ENCODE measurements at places on chromosomes 12 and 14.

- DNase-seq, result no peak
These were observed 30.8 kb upstream of the BCL2L14 start for GRCh38 chr12:12039897-12040296.

DNA sequence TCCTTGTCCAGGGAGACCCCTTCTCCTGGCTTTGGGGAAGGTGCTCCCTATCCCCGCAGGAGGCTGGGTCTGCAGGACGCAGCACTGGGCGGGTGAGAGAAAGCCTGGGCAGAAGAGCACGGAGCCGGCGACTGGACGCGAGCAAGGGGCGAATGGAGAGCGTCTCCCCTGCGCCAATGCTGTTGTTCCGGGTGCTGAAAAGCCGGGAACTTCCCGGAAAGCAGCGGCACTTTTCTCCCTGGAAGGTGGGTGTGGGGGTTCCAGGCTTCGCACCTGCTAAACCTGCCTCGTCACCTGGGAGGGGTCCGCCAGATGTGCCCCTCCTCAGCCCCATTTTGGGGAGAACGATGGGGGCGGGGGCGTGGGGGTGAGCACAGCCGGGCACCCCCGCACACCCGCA is 417.1 kb upstream of the TMTC1 start:
- no peak for DNase-seq

- DNase-seq, result no peak
These were observed 22.6 kb downstream of the PLXNC1 start for GRCh38 chr12:94170690-94171594.

- peak; percentile 85 for DNase-seq
These were observed 9.4 kb downstream of the LHX5 start for GRCh38 chr12:113462117-113462774.

- no peak for DNase-seq
These were observed 30.9 kb upstream of the WDR89 start for GRCh38 chr14:63672417-63673180.

DNA sequence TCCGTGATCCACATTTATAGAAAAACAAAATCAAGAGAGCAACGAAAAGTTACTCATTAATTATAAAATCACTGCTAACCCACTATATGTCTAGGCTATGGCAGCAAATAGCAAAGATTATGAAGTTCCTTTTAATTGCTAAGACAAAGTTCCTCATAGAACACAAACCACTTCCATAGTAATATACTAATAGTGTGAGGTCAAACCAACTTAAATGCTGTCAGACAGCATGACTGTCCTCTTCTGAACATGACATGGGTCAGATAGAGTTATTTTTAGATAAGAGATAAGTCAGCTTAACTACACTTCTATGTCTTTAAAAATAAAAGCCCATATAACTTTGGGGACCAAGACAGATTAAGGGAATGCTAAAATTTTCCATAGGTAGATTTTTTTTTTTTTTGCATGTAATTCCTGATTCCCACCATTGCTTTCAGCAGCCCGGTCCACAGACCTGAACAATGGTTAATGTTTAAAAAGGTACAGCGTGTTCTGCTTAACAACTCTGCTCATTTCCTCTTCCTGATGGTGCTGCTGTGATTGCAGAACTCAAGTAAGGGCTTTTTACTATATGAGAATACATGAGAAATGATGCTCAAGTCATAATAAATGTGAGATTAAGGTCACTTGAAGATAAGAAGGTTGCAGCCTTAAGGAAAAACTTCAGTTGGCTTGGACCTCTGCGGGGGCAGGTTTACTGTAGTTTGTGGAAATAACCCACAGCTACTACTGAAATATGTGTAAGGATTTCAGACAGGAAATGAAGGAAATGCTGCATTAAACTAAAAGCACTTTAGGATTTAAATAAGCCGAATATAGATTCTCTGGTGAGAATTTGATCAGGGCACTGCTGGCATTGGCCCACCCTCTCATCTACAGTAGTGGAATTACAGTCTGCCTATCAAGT is 37.7 kb upstream of the DUSP6 start:
- no peak for DNase-seq

DNA sequence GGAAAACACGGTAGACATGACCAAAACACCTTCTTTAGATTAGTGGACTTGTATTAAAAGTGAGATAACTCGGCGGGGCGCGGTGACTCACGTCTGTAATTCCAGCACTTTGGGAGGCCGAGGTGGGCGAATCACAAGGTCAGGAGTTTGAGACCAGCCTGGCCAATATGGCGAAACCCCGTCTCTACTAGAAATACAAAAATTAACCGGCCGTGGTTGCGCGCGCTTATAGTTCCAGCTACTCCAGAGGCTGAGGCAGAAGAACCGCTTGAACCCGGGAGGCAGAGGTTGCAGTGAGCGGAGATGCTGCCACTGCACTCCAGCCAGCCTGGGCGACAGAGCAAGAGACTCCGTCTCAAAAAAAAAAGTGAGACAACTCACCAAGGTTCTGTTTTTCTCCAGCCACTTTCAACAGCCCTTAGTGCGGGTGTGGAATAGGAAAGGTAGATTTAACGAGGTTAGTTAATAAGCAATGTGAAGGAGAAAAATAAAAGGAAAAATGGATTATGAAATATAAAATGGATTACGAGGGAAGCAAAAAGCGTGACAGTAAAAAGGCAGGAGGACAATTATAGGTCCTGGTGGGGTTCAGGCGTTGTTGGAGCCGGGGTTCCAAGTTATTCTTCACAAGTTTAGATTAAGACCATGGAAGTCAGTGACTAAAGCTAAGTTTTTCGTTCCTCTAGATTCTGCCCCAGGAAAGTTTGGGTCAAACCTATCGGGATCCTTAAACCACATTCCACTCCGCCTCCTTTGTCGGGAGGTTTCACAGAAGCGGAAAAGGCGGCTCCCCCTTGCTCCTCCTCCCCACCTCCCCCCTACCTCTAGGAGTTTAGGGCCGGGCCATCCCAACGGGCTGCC is 534 bp downstream of the PPP2R3C start:
- peak; percentile 5 for DNase-seq

- no peak for DNase-seq
These were observed 17.1 kb downstream of the DICER1 start for GRCh38 chr14:95140060-95140858.

DNA sequence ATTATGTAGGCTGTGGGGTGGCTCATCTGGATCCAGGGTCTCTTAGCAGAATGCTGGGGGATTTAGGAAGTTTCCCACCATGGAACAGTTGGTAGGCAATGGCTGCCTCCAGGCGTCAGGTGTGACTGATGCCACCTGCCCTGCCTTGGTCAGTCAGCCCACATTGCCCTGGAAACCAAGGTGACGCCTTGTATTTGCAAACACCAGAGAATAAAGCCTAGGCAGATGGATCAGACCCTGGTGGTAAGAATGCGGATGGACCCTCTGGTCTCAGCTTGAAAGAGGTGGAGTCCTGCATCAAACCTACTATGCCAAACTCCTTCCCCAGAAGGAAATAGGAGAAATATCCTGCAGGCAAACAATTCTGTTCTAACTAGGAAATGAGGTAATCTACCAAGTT is 38.2 kb downstream of the NCKAP5L start:
- DNase-seq, result no peak

- no peak for DNase-seq
These were observed 94.3 kb upstream of the GPHB5 start for GRCh38 chr14:63413009-63413408.

- peak; percentile 54 for DNase-seq
These were observed 49.8 kb upstream of the CRACR2A start for GRCh38 chr12:3802721-3803120.

GRCh38 chr14:104558231-104559027 is 21.1 kb upstream of the C14orf180 start:
- no peak for DNase-seq

DNA sequence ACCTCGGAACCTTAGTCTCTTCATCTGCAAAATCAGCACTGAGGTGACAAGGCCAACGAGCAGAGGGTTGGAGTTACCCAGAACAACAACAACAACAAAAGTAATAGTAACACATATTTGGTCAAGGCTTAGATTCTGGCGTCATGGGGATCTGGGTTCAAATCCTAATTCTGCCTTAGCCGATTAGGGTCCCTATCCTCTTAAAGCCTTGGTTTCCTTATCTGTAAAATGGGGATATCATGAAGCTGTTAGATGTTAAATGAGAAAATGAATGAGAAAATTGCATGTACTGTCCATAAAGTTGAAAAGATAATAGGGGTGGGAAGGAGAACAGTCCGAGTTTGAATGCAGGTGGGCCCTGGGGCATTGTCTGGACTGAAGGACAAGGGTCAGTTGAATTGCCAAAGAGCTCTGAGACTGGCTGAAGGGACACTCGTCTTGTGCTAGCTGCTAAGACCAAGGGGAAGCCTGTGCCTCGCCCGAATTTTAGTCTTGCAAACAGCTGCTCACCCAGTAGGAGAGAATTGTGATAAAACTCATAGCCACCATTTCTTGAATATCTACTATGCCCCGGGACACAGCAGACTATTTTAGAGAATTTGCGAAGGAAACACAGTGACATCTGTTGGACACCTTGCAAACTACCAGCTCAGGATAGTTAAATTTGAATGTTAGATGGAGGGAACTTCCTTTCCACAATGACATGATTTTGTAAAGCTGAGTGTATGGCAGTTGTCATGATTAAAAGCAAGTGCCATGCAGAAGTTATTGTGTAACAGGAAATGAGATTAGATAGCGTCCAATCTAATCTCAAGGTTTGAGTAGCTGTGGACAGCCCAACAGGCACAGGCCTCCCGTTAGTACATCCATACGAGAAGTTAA is 6.8 kb upstream of the HNF1A start:
- peak; percentile 26 for DNase-seq

DNA sequence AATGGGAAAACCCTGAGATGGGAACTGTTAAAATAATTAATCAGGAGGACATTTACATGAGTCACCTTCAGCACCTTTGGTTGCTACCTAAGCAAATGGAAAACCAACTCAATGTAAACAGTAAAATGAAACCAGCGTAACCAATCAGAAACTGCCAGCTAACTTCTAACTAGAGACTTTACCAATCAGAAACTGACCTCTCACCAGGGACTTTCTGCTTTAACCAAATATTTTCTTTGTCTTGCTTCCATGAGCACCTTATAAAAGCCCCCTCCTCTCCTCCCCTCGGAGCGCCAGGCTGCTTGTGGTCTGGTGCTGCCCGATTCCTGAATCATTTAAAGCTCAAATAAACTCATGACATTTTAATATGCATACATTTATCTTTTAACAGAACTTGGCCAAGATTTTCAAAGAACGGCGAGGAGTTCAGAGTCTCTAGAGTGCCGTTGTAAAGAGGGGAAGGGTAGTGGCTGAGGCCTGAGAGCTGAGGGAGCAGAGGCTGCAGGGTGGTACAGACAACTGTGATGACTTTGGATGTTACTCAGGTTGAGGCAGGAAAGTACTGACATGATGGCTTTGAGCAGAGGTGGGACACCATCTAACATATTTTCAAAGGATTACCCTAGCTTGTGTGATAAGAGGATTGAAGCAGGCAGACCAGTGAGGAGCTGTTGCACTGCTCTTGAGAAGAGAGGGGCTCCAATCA is 183.6 kb downstream of the CRADD start:
- no peak for DNase-seq

DNA sequence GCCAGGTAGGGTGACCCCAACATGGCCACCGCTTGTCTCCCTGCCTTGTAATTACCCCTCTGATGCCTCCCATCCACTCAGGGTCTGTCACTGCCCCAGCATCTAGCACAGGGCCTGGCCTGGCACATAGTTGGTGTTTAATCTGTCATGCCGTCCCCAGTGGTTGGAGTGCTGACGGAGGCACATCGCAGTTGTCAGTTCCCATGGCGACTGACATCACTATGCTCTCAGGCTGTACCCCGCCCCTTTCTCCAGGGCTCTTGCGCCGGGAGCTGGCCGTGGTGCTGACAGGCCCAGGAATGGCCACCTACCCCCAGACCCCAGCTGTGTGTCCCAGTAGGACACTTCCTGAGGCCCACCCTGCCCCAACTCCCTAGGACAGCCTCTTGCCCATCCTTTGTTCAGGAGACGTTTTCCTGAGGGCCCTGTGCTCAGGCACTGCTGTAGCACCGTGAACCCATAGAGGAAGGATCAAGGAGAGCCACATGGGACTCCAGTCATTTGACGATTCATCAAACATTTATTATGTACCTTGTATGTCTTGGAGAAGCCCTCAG is 23.0 kb downstream of the FAM222A start:
- peak; percentile 14 for DNase-seq

- no peak for DNase-seq
These were observed 1.5 kb downstream of the BATF start for GRCh38 chr14:75523771-75524171.

GRCh38 chr12:80064269-80064668 is 35.1 kb upstream of the OTOGL start:
- DNase-seq, result no peak

DNA sequence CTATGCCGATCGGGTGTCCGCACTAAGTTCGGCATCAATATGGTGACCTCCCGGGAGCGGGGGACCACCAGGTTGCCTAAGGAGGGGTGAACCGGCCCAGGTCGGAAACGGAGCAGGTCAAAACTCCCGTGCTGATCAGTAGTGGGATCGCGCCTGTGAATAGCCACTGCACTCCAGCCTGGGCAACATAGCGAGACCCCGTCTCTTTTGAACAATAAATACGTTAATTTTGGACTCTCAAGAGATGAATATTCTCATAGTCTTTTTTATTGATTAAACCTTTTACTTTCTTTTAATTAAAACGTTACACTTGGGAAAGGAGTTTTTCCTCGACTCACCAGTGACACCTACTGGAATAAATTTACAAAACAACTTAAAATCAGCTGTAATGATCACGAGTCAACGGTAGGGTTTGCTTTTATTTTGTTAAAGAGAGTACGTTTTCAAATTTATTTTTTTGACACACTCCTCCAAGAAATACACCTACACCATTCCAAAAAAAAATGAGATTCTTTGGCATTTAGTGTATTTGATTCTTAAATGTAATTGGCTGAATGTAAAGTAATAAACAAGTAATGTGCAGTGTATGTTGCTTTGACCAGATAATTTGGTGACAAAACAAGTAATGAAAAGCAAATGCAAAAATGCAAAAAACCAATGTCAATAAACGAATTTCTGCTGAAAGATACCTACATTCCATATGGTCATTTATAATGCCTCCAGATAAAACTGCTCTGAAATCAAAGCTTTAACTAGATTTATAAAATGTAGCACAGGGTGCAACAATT is 687 bp upstream of the RPS29 start:
- DNase-seq, result peak; percentile 22

GRCh38 chr12:108310489-108310888 is 28.6 kb downstream of the CMKLR1 start:
- no peak for DNase-seq

- DNase-seq, result no peak
These were observed 445.0 kb downstream of the GXYLT1 start for GRCh38 chr12:41699658-41700057.

DNA sequence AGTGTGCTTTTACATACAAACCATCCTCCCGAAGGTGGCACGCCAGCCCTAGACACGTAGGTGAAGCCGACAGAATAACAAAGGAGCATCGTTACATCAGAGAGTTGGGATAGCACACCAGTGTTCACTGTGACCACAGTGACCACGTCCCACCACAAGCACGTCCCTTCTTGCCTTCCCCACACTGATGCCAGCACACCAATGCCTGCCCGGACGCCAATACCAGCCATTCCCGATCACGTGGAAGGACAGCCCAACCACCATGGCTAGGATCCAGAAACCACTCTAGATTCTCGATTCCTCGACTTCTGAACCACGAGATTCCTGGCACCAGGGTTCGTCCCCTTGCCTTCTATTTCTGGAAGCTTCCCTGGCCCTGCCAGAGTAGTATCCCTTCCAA is 48.0 kb upstream of the GPR68 start:
- DNase-seq, result no peak
